Stimulated activated CD4-positive, alpha-beta T cell treated with anti-CD3 and anti-CD28 coated beads, Interleukin-12 subunit alpha, Interleukin-12 subunit beta, amount 100 ng/mL, for 24 hours (primary cell): ENCODE measurements at places on chromosomes 2 and 18.

DNA sequence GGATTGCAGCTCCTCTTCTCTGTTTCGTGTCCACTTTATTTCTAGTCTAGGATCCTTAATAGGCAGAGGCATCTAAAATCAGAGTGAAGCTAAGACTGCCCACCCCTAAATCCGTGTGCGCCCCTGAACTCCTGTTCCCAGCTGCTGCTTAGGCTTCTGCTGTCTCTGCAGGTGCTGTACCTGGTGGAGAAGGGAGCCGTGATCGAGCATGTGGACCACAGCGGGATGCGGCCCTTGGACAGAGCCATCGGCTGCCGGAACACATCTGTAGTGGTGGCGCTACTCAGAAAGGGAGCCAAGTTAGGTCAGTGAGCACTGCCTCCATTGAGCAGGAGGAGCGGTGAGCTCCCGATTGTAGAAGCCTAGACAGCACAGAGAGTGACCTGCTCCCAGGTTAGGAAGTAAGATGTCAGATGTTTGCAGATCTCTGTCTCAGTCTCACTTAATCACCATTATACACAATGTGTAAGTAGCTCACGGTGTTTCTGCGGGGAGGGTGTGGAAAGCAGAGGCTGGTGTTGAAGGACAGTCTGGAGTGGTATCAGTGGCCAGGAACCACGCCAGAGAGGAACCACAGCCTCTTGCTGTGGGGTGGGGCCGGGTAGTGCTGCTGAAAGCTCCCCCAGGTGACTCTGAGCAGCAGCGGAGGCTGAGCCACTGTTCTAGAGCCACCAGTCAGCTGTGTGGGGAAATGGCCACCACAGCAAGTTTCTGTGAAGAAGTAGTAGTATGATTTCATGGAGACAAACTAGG is 62.3 kb downstream of the WDSUB1 start:
- DNase-seq: no peak

DNA sequence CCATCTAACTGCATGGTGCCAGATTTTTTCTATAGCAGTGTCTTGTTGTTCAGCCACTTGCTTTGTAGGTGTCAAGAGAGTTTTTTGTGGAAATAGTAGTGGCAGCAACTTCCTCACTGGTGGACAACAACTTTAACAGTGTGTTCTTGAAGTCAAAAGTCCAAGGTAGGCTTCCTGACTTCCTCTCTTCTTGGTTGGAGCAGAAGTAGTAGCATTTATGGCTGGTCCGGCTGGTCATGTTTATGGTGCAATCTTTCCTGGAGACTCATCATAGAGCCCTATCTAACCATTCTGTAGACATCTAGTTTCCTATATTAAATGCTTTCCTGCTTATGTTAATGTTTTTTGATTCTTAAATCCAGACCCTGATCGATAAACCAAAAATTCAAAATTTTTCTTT is 11.7 kb downstream of the GPR75 start:
- no peak for DNase-seq

DNA sequence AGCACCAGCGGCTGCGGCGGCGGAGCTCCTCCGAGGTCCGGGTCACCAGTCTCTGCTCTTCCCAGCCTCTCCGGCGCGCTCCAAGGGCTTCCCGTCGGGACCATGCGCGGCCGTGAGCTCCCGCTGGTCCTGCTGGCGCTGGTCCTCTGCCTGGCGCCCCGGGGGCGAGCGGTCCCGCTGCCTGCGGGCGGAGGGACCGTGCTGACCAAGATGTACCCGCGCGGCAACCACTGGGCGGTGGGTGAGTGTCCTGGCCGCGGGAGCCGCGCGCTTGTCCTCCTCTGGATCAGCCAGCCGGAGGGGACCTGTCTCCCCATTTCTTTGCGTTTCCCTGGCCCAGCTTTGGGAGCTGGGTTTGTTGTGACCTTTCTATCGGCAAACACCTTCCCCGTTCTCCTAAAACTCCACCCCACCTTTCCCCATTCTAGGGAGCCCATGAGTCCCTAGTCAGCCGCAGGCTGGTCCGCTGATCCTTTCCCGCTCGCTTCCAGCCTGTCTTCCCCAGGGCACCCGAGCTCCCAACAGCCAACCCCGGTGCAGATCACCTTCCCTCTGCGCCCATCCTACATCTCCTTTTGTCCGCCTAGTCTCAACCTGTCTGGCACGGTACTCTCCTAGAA is 316 bp downstream of the GRP start:
- DNase-seq: no peak

- DNase-seq: no peak
Observed at GRCh38 chr18:48059455-48060010, 129.1 kb upstream of the SMAD2 start.

GRCh38 chr2:232473467-232473890 is 14.2 kb downstream of the ECEL1 start:
- no peak for DNase-seq

DNA sequence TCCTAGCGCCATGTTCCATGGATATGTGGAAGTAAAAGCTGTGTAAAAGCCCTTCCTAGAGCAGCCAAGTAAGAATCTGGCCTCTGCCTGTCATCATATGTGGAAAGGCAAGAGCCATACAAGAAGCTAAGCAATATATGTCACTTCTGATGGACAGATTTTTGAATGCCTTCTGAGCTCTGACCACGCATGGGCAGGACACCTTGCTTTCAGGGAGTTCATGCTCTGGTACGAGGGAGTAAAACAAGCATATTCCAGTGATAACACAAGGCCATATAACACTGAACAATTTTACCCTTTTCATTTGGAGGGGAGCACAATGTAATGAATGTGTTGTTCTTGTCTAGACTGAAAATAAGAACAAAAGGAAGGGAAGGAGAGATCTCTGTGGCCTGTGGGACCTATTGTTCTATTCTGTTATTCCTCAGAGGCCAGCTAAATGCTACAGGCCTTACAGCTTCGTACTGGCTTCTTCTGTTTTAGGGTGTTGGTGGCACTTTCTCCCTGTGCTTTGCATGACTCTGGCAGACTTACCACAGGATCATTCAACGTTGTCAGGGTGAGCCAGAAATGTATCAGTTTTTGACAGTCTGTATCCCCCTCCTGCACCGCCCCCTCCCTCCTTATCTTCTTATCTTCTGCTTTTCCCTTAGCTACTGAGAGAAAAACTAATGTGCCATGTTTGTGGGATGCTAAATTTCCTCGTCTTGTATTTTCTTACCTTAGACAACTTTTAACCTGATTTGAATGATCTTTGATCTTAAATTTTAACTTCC is 99.5 kb downstream of the MAP4K4 start:
- no peak for DNase-seq
